ENCODE measurements at places on chromosomes 12 and 14.

- DNase-seq, result no peak
These were observed 77.4 kb upstream of the ANO4 start for GRCh38 chr12:100716945-100717732.

DNA sequence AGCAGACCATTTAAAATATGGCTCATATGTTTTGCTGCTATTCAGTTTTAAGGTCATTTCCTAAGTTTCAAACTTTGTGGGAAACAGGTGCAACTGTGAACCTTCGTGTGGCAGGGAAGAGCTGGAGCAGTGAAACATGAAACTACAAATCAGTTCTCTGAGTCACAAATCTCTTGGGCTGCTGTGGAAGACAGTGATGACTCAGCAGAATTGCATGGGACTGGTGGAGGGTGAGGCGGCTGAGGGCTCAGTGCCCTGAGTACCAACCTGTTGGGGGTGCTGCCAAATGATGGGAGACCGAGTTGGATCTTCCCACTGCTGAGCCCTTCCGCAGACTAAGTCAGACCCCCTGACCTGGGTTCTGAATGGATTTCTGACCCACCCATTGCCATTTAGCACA is 8.4 kb upstream of the CALM1 start:
- no peak for DNase-seq

DNA sequence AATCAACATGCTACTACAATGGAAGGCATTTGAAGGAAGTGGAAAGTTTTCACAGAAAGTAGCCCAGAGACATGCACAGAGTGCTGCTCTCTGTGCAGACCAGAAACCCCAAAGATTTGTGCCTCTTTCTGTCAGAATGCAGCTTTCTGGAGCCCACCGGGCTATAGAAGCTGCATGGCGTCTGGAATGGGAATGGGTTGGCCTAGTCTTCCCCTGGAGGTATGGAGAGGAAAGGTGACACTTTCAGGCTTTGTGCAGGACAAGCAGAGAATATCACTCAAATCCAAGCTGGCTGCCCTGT is 21.3 kb upstream of the ZFP36L1 start:
- DNase-seq, result no peak

DNA sequence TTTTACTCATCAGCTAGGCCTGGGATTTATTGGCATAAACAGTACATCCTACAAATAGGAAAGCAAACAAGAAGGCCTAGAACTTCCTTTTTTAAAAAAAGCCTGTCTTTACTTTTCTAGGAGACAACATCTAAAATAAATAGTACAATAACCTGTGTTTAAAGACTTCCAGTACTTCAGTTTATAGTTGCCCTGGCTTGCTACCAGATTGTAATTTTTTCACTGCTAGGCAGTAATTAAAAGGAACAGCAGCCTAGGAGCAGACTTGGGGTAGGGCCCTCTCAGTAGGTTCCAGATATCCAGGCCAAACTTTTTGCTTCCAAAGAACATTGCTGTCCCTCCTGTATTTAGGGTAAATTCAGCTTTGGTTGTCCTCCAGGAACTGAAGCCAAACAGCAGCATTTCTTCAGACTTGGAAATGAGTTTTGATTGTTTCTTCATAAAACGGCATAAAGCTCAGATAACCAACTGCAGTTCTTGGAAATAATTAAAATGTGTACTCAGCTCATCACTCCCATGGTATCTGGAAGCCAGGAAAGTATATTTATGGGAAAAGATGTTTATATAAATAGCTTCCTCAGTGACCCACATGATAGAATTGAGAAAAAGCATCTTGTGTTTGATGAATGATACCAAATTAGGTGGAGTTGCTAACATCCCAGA is 61.7 kb downstream of the PPP1R36 start:
- DNase-seq, result no peak

DNA sequence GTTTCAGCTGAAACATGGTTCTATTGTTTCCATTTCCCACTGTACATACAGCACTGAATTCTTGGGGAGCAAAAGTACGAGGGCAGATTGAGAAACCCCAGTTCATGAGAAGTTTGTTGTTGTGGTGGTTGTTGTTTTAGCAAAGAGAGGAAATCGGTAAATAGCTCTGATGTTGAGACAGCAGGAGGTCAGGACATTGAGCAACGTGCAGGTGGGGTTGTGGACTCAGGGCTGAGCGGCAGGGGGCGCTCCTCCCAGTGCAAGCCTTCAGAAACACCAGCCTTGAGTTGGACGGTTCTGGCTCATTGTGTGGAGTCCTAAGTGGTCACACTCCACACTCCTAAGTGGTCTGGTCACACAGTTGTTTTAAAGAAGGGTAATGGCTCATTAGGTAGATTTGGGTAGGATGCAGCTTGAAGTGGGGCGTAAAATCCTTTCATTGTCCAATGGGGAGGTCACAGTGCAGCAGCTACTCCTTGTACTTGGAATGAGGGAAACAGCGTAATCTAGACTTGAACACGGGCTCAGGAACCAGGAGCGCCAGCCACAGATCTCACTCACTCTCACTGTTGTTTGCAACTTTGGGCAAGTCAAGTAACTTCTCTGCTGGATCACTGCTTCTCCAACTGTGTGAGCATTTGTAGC is 14.5 kb upstream of the PWP1 start:
- DNase-seq, result no peak

- no peak for DNase-seq
These were observed 58.7 kb downstream of the DRAM1 start for GRCh38 chr12:101935890-101936746.

- DNase-seq, result no peak
These were observed 436.1 kb downstream of the TMEM132D start for GRCh38 chr12:129467726-129468125.

DNA sequence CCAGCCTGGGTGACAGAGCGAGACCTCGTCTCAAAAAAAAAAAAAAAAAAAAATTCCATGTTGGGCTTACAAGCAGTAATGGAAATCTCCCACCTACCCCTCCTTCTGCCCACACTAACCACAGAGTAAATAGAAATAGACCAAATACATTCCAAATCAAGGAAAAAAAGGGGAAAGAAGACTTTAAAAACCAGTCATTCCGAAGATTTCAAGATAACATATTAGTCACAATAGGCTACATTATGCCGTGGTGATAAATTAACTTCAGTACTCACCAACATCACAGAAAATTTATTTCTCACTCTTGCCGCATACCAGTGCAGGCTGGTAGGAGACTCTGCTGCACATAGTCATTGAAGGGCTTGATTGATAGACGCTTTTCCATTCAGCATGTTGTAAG is 15.5 kb upstream of the ETV6 start:
- no peak for DNase-seq

- no peak for DNase-seq
These were observed 30.9 kb downstream of the CCDC92 start for GRCh38 chr12:123941624-123942237.

DNA sequence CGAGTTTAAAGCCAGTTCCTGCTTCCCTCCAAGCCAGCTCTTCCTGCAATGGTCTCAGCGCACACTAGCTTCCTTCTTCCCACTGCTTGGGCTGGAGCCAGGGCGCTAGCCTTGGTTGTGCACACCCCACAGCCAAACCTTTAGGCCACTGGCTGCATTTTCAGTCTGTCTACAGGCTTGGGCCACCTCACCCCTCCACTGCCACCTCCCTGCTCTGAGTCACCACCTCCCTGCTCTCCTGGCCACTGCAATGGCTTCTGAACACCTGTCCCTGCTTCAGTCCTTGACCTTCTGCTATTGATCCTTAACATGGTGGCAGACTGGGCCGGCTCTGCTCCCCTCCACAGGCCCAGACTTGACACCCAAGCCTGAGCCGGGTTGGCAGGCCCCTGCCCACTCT is 151.1 kb downstream of the RBM19 start:
- DNase-seq, result no peak

GRCh38 chr12:45388545-45388944 is 172.7 kb downstream of the ANO6 start:
- no peak for DNase-seq

DNA sequence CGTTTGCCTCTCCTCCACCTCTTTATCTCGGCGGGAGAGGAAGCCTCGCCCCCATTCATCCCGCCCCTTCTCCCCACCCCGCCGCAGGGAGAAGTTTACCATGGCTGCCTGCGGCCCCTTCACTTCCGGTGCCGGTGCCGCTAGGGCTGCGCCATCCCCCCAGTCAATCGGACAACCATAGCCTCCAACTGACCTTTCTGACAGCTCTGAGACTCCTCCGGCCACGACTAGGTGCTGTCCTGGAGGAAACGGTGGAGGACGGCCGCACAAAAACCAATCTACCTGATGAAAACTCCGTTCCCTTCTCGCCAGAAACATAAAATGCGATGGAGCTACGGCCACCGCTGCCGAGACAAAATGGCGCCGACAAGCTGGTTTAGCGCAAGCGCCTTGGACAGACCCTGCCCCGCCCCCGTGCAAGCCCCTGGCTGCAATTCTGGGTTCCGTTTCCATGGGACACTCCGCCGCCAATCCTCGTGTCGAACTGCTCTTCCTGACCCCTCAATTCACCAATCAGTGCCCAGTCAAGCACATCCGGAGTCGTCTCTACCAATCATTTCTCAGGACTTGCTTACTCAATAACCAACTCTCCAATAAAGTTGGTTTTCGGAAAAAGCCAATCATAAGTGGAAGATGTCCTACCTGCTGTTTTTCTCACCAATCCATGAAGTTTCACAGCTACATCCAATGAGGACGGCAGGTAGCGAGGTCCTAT is 436 bp upstream of the ARID4A start:
- DNase-seq, result peak; percentile 96

DNA sequence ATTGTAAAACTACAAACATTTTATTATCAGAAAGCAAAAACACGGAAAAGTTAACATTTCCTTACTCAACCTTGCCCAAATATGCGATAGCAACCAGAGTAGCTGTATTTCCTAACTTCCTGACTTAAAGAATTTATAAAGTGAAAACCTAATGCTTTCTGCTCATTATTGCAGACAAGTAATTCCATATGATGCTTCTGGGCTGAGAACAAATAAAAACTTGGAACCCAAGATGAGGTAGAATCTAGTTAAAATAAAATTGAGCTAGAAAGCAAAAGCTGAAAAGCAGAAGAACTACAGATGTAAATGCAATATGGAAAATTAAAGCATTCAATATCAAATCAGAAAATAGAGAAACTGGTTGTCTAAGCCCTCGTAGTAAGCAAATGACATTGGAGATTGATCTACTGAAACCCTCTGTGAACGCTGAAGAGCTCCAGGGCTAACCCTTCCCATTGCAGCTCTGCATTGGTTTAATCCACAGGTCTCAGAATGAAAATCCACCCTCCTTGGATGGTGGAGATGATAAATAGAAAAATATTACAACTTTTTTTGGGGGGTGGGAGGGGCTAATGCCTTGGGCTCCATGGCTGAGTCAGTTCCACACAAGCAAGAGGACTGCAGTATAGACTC is 40.7 kb downstream of the CORO1C start:
- DNase-seq, result no peak

- DNase-seq, result no peak
These were observed 94.1 kb downstream of the SLC2A13 start for GRCh38 chr12:40011775-40012129.

DNA sequence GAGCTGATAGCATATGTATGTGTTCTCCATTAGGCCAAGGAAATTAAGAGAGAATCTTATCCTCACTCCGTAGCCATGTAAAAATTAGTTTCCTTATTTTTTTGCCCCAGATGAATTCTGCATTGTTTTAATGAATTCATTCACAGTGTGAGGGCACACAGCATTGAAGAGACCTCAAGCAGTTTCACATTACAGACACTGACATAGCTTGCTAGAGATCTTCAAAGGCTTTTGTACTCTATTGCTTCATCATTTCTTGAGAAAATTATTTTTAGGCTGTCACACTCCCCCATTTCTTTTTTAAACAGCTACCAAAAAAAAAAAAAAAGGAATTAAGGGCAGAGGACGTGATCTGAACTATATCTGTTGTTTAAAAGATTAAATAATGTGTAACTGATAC is 251.1 kb downstream of the BCAT1 start:
- no peak for DNase-seq

- DNase-seq, result no peak
These were observed 332.0 kb downstream of the PAWR start for GRCh38 chr12:79358716-79359300.

DNA sequence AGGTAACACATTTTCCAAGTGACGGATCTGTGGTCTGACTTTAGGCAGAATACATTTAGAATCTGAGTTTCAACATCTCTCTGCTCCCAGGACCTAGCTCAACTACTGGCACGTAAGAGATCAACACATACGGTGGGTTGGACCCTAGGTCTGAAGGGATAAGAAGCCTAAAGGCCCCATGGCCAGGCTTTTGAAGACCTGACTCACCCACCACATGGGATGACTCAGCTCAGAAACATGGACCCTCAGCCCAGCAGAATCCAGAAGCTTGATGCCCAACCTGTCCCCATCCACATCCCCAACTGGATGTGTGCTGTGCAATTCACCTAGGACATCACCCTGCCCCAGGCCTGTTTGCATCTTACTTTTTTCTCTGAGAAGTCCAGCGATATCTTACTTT is 770.2 kb downstream of the BCL11B start:
- no peak for DNase-seq

GRCh38 chr12:121810234-121810817 is 6.5 kb downstream of the SETD1B start:
- DNase-seq, result no peak

GRCh38 chr14:60661721-60662120 is 12.4 kb upstream of the SIX1 start:
- DNase-seq, result no peak

GRCh38 chr12:25629341-25629740 is 76.3 kb upstream of the LMNTD1 start:
- DNase-seq, result no peak

- no peak for DNase-seq
These were observed 11.7 kb upstream of the PTHLH start for GRCh38 chr12:27984275-27984674.

- DNase-seq, result no peak
These were observed 20.7 kb downstream of the C12orf42 start for GRCh38 chr12:103475073-103475472.

- DNase-seq, result no peak
These were observed 70.3 kb upstream of the NR2C1 start for GRCh38 chr12:95143621-95144205.

DNA sequence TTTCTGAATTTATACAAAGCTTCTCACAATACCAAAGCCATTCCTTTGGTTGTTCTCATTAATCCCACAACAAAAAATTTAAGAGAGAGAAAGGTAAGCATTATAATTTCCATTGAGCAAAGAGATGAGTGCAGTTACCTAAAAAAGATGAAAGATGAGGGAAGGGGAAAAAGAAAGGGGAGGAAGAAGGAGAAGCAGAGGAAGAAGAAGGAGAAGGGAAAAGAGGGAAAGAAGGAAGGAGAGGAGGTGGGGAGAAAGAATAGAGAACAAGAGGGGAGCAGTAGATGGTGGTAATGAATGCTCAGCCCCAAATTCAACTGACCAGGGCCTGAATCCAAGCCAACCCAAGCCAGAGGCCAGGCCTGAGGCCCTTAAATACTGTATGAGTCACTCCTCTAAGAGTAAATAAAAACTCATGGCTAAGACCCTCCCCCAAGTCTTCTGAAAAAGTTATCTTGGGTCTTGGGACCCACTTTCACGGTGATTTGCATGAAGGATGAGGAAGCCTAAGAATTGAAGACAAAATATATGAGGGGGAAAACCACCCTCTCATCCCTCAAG is 144.6 kb downstream of the ITPR2 start:
- no peak for DNase-seq

DNA sequence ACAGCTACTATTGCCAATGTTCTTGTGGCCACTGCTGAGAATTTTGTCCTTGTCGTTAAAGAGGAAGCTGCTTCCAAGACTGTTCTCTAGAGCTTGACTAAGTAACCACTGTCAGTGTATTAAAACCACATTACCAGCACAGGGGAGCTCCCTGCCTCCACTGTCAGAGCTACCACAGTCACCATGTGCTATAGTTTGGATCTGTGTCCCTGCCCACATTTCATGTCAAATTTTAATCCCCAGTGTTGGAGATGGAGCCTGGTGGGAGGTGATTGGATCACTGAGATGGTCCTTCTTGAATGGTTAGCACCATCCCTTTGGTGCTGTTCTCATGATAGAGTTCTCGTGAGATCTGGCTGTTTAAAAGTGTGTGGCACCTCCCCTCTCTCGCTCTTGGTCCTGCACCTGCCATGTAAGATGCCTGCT is 23.2 kb upstream of the RAP1B start:
- peak; percentile 38 for DNase-seq
